CD4-positive, alpha-beta T cell treated with Interleukin-4 for 1 hour (primary cell): ENCODE measurements at places on chromosomes 4 and X.

- DNase-seq: no peak
Measured at GRCh38 chr4:111639120-111639690, 506.0 kb upstream of the FAM241A start.

DNA sequence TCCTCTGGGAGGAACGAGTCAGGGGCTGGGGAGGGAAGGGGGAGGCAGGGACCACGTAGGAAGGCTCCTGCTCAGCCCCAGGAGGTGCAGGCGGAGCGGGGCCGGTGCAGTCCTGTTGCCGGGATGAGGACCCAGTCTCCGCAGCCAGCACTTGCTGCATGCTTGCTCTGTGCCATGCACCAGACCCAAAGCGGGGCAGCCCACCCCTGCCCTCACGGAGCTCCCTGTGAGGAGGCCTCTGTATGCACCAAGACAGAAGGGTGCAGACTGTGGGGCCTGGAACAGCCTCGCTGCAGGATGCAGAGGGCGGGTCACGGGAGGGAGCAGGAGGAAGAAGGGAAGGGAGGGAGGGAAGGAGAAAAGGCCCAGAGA lies 61.9 kb downstream of the ABLIM2 start:
- no peak for DNase-seq

DNA sequence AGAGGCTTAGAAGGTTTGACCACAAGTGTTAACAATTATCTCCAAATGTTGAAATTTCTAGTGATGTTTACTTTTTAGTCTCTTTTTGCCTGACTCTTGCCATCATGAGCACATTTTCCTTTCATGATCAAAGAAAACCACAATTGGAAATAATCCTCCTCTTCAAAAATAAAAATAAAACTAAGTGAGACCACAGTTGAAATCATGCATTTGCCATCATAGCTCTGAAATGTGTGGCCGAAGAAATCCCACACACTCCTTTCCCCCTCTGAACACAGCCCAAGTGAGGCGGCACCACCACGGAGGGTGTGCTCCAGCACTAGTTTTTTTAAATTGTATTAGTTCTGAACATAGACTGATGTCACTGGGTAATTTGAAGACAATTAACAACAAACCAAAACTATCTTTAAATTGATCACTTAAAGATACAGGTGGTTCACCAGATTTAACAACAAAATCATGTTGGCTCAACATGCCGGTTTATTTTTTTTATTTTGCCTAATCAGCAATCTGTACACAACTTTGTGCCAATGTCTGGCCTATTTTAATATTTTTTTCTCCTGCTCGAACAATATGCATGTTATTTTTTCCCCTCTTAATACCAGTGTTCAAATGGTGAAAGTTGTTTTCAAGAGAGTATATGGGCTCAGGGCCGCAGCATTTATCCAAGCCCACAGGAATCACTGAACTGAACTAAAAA lies 17.6 kb downstream of the APBB2 start:
- no peak for DNase-seq

GRCh38 chr4:185011408-185011807 lies 6.9 kb upstream of the HELT start:
- no peak for DNase-seq

DNA sequence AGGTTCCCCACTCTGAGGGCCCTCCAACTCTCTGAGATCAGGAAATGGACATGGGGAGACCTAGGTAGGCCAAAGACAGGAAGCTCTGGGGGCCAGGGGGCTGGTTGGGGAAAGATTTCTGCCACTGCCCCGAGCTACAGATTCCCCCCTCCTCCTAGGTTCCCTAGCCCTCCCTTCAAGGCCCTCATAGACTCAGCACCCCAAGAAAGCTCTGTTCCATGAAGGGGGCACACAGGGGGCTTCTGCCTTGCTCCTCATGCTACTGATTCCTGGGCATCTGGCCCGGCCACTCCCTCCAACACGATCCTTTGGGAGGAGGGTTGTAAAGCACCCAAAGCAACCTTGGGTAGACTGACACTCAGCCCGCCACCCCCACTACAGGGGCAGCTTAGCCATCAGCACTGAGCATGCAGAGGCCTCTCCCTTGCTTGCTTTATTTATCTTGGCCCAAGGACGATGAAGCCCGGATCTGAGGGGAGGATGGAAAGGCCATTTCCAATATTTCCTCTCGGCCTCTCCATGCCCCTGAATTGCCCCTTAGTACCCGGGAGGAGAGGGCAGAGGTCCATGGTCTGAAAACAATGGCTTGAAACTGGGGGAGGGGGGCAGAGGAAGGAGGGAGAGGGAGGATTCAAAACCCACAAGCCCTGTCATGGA lies 146.7 kb downstream of the PJA1 start:
- no peak for DNase-seq
